ENCODE measurements at places on chromosomes 16 and 17.

DNA sequence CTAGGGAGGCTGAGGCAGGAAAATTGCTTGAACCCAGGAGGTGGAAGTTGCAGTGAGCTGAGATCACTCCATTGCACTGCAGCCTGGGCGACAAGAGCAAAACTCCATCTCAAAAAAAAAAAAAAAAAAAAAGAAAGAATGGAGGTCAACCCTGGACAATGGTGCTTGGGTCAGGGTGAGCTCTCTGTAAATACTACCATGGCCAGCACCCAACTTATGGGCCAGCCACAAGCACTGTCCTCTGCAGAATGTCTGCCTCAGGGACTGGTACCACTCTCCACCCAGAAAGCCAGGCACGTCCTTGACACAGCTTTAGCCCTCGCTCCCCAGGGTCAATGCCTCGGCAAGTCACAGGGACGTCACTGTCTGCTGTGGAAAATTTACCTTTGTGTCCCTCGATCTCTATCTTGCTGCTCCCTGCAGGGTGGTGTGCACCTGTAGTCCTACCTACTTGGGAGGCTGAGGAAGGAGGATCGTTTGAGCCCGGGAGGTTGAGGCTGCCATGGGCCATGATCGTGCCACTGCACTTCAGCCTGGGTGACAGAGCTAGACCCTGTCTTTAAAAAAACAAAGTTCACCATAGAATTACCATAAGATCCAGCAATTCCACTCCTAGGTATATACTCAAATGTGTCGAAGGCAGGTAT lies 123.3 kb downstream of the IRX3 start:
- no peak for DNase-seq

GRCh38 chr17:69176457-69176795 lies 34.7 kb upstream of the ABCA6 start:
- DNase-seq, result no peak

DNA sequence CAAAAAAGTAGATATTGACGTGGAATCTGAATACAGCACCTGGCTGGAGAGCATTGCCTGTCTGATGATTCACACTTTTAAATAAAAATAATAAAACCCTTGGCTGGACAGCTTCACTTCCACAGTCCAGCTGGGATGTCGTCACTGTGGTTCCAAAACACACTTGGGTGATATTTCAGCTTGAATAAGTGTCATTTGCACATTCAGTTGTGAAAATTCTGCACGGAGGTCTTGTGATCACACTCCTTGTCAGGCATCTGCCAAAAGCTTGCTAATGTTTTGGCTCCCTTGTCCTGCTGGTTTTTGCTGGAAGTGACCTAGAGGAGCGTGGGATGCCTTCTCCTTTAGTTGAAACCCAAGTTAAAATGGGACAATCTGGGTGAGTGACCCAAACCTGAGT lies 60.7 kb downstream of the PCTP start:
- DNase-seq, result no peak

- DNase-seq, result no peak
These were observed 461.3 kb downstream of the PMP22 start for GRCh38 chr17:14803826-14804225.

DNA sequence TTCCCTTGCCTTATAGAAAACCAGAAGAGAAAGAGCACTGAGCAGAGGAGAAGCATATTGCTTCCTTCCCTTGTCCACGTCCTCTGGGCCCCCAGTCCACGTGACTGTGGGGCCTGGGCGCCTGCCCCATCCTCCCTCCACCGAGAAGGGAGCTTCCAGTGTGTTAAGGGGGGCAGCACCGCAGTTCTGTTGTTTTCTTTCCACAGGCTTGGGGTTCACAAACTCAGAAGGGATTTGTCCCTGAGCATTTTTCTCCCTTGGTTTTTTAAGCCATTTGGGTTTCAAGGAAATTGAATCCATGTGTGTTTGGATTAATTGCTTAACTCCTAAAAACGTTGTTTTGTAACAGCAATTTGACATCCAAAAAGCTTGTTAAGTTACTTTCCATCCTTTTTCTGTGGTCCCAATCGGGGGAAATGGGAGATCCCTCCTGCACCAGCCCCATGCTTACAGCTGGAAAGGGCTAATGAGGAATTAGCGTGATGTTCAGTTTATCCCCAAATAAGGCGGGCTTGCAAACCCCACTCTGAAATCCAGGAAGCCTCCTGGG lies 347.5 kb upstream of the TNRC6C start:
- DNase-seq, result no peak

All from CMK (cell line).